ENCODE measurements at places on chromosomes 5 and 9.

DNA sequence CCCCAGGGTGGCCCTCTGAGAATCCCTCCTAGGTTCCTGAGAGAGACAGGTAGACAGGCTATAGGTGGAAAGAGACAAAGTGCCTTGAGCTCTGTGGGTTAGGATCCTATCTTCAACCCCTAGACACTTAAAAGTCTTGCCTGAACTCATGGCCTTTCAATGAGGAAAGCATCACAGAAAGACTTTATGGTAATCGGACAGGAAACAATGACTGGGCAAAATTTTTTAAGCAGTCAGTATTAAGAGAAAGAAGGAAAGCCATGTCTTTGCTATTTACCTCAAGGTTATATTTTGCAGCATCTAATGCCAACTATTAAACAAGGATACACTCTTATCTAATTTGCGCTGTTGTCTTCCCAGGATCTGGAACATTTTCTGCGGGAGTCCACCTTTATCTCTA, 93.2 kb downstream of the PCSK1 start:
- DNase-seq, result no peak

- DNase-seq, result no peak
Observed at GRCh38 chr9:129724456-129725190, 28.2 kb downstream of the PTGES start.

- no peak for DNase-seq
Observed at GRCh38 chr5:72402381-72402890, 82.3 kb downstream of the PTCD2 start.

- DNase-seq, result no peak
Observed at GRCh38 chr5:122615832-122616231, 159.0 kb upstream of the SNX2 start.

DNA sequence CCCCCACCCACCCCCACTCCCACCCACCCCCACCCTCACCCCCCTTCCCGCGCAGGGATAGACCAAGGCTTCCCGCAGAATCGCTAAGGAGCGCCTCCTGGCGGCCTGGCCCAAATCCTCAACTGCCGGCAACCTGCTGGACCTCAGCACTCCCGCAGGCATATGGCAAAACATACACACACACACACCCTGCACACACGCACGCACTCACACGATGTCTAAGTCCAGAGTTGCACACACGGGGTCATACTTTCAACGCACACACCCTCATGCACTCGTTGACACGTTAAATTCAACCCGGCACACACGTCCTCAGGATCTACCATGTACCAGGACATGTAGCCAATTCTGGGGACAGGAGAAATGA, 1.7 kb downstream of the CPLX2 start:
- DNase-seq, result no peak

GRCh38 chr5:16593628-16594027, 23.2 kb downstream of the RETREG1 start:
- DNase-seq, result no peak

GRCh38 chr5:15946026-15946425, 233.6 kb downstream of the MARCHF11 start:
- no peak for DNase-seq

DNA sequence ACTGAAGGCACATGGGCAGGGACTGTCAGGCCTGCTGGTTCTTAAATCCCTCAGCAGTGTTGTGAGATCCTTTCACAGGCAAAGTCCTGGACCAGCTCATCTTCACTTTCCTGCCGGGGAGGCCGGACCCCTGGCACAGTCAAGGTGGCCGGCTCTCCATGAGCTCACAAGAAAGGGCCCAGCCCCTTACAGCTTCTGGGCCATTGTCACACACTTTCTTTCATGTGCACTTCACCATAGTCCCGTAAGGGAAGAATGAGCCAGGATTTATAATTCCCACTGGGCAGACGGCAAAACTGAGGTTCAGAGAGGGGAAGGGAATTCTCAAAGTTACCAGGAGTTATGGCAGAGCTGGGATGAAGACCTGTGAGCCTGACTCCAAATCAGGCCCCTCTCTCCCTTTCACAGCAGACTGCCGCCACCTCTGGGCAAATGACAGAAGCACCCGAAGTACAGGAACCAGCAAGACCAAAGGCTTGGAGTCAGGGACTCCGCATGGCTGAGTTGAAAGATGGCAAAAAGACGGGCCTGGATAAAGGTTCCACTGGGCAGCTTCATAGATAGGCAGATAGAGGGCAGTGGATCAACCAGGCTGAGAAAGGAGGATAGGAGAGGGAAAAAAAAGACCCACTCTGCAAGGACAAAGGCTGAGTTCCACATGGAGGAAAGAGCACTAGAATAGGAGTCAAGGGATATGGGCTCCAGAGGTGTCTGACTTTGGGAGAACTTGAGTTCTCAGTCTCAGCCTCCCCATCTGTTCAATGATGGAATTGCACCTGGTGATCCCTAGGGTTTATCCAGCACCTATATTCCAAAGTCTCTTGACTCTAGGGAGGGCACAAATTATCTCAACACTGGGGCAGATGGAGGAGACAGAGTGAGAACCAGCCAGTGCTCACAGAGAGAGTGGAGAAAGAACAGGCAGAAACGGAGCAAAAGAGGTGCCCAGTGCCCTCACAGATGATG, 128.7 kb downstream of the PAX5 start:
- no peak for DNase-seq

GRCh38 chr5:39631958-39632357, 207.2 kb upstream of the DAB2 start:
- DNase-seq, result no peak

DNA sequence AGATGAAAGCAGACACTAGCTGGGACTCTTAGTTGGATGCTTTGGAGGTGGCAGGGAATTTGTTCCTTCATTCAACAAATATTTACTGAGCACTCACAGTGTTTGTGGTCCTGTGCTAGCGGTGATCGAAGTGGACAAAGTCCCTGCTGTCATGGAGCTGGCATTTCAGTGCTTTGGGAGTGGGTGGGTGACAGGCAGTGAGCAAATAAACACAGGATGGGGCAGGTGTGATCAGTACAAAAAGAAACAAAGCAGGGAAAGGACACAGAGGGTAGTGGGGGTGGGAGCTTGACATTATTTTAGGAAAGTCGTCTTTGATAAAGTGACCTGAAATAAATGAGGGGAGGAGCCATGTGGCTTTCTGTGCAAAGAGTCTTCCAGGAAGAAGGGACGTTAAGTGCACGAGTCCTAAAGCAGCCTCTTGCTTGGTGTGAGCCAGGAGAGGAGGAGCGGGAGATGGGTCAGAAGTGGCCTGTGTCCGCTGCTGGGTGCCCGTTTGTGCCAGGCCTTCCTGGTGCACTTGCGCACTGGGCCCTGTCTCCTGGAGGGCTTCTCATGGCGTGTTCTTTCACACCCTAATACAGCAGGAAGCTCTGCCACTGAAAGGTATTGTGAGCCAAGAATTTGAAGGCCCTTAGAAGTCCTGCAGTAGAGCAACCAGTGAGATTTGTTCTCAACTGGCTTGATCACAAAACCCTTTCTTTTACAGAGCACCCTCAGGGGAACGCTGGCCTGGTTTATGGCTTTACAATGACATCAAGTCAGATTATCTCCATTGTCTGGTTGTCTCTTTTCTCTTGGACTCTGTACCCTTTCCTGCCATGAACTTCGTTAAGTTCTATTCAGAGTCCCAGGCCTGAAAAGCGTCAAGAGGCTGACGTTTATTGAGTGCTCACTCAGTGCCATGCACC, 14.8 kb downstream of the NDST1 start:
- no peak for DNase-seq

DNA sequence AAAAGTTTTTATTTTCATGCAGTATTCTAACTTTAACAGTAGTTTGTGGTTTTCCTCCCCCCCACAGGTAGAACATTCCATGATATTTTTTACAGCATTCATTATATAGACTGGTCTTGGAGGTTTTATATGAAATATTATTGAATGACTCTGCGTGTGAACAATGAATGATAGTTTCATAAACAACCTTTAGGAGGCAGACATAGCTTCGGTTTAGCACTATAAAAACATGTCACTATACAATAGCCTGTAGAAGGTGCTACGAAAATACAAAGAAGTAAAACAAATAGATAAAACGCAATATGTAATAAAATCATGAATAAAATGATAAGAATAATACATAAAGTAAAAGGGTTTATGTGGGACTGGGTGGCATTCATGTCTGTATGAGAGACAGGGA, 8.5 kb downstream of the KLF4 start:
- DNase-seq, result no peak

DNA sequence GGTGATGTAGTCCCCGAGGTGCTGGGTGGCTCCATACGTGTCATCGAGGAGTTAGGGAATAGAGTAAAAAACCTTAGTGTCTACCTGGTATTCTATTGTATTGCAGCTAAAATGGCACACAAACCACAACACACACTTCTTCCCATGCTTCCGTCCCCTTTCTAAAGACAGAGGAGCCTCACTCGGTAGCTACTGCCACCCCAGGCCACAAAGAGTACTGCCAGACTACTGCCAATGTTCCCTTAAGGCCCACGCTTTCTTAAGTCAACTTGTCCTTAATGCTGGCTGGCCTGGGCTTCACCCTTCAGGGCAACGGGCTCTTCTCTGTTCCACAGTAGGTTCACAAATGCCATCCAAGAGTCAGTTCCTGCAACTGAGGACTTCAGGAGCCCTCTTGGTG, 673.0 kb downstream of the ELAVL2 start:
- DNase-seq, result no peak

DNA sequence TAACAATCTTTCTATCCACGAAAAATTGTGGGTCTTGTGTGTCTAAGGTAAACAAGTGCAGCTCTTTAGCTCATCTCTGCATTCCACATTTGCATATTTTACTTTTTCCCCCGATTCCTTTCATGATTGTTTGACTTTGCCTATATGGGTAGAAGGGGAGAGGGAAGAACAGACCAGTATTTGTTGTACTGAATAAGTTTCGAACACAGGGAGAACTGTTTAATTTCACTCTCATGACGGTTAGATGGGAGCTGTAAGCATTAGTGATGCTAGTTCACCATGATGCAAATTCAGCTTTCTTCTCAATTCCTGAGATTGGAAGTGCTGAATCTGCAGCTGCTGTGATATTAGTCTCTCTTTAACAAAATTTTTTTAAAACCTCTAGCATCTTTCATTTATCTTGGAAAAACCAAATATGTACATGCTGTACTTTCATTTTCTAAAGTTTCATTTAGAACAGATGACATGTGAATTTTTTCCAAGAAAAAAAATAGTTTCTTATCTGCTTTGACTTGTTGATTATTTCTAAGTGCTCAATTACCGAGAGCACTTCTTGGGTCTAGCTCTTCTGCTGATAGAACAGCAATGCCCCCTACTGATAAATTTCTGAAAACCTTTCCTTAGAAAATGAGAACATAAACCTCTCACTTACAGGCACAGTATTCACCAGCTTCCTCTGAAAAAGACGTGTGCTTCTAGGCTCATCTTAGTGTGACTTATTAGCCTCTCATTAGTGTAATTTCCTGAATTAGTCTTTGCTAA, 149.5 kb downstream of the BAAT start:
- DNase-seq, result no peak

DNA sequence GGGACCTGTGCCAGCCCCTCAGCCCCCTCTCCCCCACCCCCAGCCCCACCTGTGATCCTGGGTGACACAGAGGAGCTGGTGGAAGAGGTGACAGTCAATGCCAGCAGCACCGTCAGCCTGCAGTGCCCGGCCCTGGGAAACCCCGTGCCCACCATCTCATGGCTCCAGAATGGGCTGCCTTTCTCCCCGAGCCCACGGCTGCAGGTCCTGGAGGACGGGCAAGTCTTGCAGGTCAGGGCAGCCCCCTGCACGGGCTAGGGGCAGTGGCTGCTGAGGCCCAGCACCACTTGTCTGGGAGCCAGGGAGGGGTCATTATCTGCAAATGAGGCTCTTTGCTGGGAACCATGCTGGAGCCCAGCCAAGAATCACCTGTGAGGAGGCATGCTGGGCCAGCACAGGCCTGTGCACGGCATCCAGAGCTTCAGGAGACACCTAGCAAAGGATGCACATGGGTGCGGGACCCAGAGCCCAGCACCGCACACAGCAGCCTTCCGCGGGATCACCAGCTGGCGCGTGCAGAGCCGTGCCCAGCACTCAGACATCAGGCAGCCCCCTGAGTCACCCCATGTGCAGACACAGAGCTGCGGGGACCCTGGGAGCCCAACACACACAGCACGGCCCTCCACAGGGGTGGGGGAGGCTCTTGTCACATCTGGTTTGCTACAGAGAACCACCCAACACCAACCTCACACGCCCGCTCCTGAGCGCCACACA, 62.0 kb upstream of the ASS1 start:
- no peak for DNase-seq

GRCh38 chr9:69633716-69634115, 38.5 kb downstream of the APBA1 start:
- no peak for DNase-seq

- no peak for DNase-seq
Observed at GRCh38 chr9:91359083-91359482, 2.6 kb downstream of the AUH start.

- no peak for DNase-seq
Observed at GRCh38 chr5:45262061-45262590, 434.1 kb downstream of the HCN1 start.

DNA sequence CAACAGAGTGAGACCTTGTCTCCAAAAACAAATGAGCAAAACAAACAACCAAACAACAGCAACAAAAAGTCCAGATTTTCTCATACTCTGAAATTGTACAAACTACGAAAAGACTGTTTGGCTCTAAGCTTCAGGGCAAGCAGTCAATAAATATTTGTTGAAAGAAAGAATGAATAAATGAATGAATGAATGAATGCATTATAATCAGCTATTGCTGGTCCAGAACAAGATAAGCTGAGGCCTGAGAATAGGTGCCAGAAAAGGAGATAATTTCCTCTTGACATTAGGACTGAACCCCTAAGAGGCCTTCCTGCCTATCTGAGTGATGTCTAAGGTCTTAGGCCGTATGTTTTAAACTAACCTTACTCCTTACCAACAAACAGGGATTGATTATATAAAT, 99.2 kb upstream of the IL6ST start:
- no peak for DNase-seq

- no peak for DNase-seq
Observed at GRCh38 chr9:3858961-3859360, 333.2 kb upstream of the RFX3 start.

DNA sequence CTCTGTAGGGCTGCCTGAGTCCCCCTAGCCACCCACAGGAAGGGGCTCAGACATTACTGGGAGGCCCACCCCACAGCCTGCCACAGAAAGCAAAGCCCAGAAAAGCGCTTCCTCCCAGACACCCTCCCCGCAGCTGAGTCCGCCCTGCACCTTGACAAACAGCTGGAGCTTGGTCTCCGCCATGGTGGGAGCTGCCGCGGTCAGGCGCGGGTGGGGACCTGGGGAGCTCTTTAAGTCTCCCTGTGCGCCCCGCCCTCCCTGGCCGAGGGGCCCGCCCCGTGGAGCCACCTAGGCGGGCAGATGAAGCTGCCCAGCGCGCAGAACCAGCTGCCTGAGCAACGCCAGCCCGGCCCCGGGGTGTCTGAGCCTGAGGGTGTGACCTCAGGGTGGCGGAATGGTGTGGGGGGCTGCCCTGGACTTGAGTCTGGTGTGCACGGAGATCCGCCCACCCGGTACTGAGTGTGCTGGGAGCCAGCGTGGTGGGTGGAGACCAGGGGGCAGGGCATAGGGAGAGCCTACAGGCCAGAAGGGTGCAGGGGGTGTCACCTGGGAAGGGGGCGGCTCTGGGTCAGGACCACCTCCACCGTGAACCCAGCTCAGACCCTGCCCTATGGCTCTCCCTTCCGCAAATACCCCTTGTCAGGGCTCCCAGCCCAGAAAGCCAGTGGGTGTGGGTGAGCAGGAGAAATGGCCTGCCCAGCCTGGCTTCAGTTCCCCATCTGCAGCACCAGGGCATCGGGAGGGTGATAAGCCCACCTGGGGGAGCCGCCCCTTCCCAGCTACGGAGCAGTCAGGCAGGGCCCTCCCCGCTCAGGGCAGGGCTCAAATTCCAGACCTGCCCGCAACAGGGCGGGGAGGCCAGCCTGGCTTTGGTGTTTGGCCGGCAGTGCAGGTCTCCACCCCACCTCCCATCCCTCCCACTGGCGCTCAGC, at the start of gene CLIC3:
Gene CLIC3, minus strand, starts transcription at position 208 of the 932 bp plus-strand sequence. Its CDS starts 25 bp downstream, at position 183.
- DNase-seq, result no peak

GRCh38 chr9:130245474-130245873, 20.1 kb upstream of the HMCN2 start:
- DNase-seq, result no peak
